Calu3 (cell line): ENCODE measurements at places on chromosomes 16 and 17.

DNA sequence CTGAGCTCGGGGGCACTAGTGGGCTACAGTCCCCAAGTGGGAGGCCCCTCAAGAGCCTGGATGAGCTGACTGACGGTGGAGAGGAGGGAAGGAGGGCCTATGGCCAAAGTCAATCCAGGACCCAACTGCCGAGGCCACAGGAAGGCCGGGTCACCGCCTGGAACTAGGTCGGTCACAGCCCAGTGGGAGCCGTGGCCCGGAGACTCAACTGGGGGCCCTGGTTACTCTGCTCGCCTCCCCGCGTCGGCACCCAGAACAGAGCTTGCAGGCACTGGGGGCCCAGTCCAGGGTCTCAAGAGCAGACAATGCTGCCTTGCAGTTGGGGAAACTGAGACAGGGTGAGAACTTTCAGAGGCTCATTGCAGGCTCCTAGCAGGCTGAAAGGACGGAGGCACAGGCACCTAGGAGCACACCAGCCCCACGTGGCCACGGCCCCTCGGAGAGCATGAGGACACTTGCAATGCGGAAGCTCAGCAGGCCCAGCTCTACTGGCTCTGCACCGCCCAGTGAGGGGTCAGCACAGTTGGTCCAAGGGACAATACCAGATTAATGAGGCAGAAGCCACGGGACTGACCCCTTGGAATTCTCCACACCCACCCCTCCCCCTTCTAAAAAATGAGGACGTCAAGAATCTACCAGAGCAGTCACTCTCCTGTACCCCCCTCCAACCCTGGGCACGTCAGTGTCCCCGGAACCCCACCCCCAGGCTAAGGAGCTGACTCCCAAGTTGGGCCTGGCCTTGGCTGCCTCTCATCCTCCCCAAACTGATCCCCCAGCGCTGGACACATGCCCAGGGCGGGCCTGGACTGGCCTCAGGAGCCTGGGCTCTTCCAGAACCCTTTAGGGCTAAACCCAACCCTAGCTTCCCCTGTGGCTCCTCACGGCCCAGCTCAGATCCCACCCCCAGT is 2.2 kb downstream of the HS3ST6 start:
- H3K36me3 ChIP-seq = peaks cover 6% of the 10 kb centered on the region
- H3K4me3 ChIP-seq = no peak overlapping the region
- H3K27ac ChIP-seq = no peak overlapping the region
- H3K4me1 ChIP-seq = peaks cover 23% of the 10 kb centered on the region
- DNase-seq = no peak
- peaks cover 65% of the 10 kb centered on the region for H3K27me3 ChIP-seq

DNA sequence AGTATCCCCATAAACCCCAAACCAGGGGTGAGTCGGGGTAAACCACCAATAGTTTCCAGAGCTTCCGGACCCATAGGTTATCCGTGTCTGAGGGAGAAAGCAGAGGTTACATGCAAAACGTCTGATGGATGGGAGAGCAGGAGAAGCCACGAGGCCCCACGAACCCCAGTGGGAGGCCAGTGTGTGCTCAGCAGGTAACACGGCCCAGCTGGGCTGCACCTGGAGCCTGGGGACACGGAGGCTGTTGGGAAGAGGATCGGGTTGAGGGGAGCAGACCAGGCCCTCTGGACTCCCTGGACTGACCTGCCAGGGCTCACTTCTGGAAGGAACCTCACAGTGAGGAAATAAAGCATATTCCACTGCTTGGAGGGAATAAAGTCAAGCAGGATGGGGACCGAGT is 78.1 kb downstream of the SEC14L1 start:
- DNase-seq = no peak
- H3K4me1 ChIP-seq = no peaks in the 10 kb centered on the region
- no peaks in the 10 kb centered on the region for H3K27me3 ChIP-seq
- peaks cover 29% of the 10 kb centered on the region for H3K36me3 ChIP-seq
- H3K4me3 ChIP-seq = no peak overlapping the region
- peak overlapping the region; percentile 47 for H3K27ac ChIP-seq

- H3K27me3 ChIP-seq = no peaks in the 10 kb centered on the region
- peaks cover 20% of the 10 kb centered on the region for H3K36me3 ChIP-seq
- no peak for DNase-seq
- no peak overlapping the region for H3K4me3 ChIP-seq
Observed at GRCh38 chr16:27239026-27239425, 29.5 kb downstream of the NSMCE1 start.

DNA sequence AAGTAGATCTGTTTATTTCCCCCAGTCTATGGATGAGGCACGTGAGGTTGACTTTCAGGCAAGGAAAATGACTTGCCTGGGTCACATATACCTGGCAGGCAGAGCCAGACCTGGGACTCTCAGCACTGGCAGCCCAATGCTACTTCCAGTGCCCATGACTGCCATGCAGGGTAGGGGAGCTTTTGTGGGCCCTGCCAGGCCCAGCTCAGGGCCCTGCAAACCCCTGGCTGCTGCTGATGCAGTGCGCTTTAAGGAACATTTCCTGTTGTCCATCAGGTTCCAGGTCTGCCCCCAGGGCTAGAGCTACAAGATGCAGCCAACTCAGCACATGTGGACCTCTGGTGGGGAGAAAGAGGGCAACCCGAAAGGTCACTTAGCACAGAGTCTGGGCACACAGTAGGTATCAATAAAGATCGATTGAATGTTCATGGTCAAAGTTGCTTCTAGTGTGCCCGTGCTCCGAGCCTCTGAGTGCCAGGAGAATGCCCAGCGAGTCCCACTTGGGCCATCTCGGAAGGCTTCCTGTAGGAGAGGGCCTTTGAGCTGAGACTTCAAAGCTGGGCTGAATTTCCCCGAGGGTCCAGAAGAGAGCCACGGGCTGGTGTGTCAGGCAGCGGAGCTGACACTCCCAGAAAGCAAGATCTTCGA is 513 bp upstream of the TBX21 start:
- H3K4me1 ChIP-seq = peaks cover 6% of the 10 kb centered on the region
- no peak overlapping the region for H3K27ac ChIP-seq
- no peak for DNase-seq
- H3K4me3 ChIP-seq = peak overlapping the region; percentile 57

GRCh38 chr17:73480740-73481139 is 163.5 kb downstream of the SDK2 start:
- H3K4me3 ChIP-seq = no peak overlapping the region
- no peak overlapping the region for H3K27ac ChIP-seq
- no peaks in the 10 kb centered on the region for H3K36me3 ChIP-seq
- peaks cover 73% of the 10 kb centered on the region for H3K27me3 ChIP-seq
- DNase-seq = no peak
- H3K4me1 ChIP-seq = no peaks in the 10 kb centered on the region

GRCh38 chr16:68031951-68032350 is 8.9 kb downstream of the DUS2 start:
- H3K4me1 ChIP-seq = peaks cover 17% of the 10 kb centered on the region
- H3K27me3 ChIP-seq = no peaks in the 10 kb centered on the region
- peaks cover 9% of the 10 kb centered on the region for H3K36me3 ChIP-seq
- no peak overlapping the region for H3K4me3 ChIP-seq
- H3K27ac ChIP-seq = peak overlapping the region; percentile 53

- H3K27me3 ChIP-seq = no peaks in the 10 kb centered on the region
- DNase-seq = no peak
- no peak overlapping the region for H3K27ac ChIP-seq
- H3K4me1 ChIP-seq = no peaks in the 10 kb centered on the region
Observed at GRCh38 chr17:14061666-14062560, 7.4 kb upstream of the COX10 start.

DNA sequence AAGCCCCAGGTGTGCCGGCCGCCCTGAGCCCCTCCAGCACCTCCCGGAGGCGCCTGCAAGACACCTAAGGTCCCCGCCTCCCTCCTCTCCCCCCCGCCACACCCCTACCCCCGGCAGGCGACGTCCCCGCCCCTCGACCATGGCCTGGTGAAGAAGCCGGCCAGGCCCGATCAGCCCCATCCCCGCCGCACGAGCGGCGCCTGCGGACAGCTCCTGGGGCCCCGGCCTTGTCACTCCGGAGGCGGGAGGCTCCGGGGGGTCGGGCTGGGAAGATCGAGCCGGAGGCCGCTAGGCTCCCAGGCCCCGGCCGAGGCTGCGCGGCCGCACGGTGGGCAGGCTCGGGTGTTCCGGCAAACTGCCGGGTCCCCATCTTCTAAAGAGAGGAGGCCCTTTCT is 405 bp upstream of the ACE start:
- H3K4me3 ChIP-seq = no peak overlapping the region
- H3K4me1 ChIP-seq = no peaks in the 10 kb centered on the region
- H3K36me3 ChIP-seq = peaks cover 11% of the 10 kb centered on the region
- peak; percentile 11 for DNase-seq
- no peak overlapping the region for H3K27ac ChIP-seq

DNA sequence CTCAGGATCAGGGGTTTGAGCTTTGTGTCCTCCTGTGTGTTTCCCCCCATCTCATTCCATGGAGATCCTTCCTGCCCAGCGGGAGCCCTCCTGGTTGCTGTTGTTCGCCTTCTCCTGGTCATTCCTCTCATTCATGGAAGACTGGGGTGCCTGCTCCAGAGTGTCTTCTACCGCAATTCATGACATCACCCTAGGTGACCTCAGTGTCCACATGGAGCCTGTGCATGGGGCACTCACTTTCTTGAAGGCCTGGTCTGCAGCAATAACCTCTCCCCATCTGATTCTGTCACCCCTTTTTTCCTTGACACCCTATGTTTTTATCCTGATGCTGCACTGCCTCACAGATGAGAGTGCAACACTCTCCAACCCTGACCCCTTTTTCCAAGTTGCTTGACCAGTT is 21.4 kb upstream of the ARHGAP17 start:
- H3K4me3 ChIP-seq = no peak overlapping the region
- H3K4me1 ChIP-seq = peaks cover 11% of the 10 kb centered on the region
- H3K27ac ChIP-seq = no peak overlapping the region
- no peak for DNase-seq
- peaks cover 8% of the 10 kb centered on the region for H3K36me3 ChIP-seq

DNA sequence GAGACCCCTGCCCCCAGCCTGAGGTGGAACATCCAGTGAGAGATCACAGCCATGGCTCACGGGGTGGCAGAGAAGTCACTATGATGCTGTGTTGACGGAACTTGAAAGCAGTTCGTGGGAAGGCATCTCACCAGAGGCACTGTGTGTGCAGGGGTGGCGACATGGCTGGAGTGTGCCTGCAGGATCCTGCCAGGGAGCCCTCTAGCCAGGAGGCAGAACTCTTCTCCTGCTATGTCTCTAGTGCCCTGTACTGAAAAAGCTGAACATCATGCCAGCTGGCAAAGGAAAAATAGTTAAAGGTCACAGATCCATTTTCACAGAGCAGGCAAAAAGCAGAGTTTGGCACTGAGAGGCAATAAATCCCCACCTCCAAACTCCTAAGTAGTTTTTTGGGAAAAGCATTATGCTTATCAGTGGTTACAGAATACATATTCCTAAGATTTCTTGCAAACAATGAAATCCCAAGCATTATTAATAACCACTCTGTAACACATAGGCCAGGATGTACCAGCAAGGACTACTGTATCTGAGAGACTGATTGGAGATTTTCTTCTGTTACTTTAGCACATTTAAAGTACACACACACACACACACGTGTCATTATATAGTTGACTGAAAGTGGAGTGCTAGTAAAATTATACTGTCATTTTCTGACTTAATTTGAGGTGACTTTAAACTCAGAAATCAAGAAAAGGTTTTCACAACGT is 36.8 kb downstream of the TNRC6C start:
- no peak overlapping the region for H3K4me3 ChIP-seq
- no peaks in the 10 kb centered on the region for H3K4me1 ChIP-seq
- no peak overlapping the region for H3K27ac ChIP-seq
- no peaks in the 10 kb centered on the region for H3K36me3 ChIP-seq
- no peaks in the 10 kb centered on the region for H3K27me3 ChIP-seq

- no peak overlapping the region for H3K4me3 ChIP-seq
- peaks cover 25% of the 10 kb centered on the region for H3K27me3 ChIP-seq
- DNase-seq = no peak
- H3K36me3 ChIP-seq = no peaks in the 10 kb centered on the region
- H3K27ac ChIP-seq = no peak overlapping the region
Observed at GRCh38 chr16:84531671-84532111, 27.2 kb upstream of the MEAK7 start.

- H3K4me1 ChIP-seq = no peaks in the 10 kb centered on the region
- H3K4me3 ChIP-seq = no peak overlapping the region
- DNase-seq = no peak
- H3K27ac ChIP-seq = no peak overlapping the region
Observed at GRCh38 chr17:78362671-78363070, 2.8 kb upstream of the SOCS3 start.

DNA sequence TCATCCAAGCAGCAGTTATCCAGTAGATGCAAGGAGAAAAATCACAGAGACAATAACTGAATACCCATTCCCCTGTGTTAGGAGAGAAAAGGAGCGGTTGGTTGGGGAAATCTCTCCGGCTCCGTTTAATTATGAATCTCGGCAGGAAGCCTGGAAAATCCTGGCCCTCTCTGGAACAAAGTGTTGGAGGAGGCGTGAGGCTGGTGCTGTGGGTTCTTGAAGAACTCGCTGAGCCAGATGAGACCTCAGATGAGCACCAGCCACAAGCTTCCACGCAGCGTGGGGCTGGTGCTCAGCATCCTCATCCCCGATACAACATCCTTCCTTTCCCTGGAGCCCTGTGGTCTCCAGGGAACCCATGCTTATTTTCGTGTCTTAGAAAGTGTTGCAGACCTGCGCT is 39.7 kb downstream of the CACNG4 start:
- DNase-seq = no peak
- H3K36me3 ChIP-seq = no peaks in the 10 kb centered on the region
- H3K4me1 ChIP-seq = no peaks in the 10 kb centered on the region

GRCh38 chr17:45395569-45396415 is 36.9 kb downstream of the ARHGAP27 start:
- H3K4me1 ChIP-seq = peaks cover 6% of the 10 kb centered on the region
- H3K4me3 ChIP-seq = no peak overlapping the region
- DNase-seq = no peak
- no peaks in the 10 kb centered on the region for H3K27me3 ChIP-seq

DNA sequence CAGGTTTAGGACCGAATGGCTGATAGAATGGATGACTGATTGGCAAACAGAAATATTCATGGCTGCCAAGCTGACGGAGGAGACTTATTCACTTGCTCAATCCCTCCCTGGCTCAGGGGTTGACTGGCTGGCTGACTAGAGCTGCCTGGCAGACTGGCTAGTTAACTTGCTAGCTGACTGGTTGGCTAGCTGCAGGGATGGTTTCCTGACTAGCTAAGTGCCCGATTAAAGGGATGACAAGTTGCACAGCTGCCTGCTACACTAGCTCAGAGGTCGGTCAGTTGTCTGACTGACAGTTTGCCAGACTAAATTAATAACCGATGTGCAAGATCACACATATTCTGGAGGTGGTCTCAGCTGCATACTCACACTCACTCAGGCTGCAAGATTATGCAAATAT is 1208.4 kb upstream of the CDH8 start:
- no peak for DNase-seq
- no peak overlapping the region for H3K27ac ChIP-seq
- no peaks in the 10 kb centered on the region for H3K36me3 ChIP-seq
- H3K27me3 ChIP-seq = no peaks in the 10 kb centered on the region
